ENCODE measurements at places on chromosomes 1 and 21. TPM values are rescaled to one million over a fixed set of nuclear protein-coding genes. Genes with fewer than 3 reads are reported as not detected.

Gene TRAF3IP3
- total RNA-seq, result not detected

DNA sequence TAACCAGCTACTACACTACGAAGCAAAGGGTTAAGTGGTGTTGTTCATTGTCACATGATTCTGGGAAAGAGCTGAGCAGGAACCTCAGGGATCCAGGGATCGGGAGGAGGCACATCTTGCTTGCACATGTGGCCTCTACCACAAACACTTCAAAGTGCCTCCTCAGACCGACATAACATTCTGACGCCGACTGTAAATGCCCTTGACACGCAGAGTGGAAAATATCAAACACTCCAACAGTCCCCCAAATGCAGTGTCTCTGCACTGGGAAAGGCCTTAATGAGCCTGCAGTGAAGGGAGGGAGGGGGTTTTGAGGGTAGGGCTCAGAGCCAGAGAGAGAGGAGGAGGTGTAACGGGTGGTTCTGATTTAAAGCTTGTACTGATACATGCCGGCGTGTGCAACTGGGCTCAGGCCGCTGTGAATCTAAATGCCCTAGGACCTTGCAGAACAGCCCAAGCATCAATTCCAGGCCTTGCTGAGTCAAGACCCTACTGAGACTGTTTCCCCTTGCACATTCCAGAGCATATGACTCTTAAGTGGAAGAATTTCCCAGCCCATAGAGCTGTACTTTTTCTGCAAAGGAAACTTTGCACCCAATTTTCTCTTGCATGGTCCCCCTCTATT, 163.7 kb downstream of the NTMT2 start:
- DNase-seq, result peak; percentile 45

DNA sequence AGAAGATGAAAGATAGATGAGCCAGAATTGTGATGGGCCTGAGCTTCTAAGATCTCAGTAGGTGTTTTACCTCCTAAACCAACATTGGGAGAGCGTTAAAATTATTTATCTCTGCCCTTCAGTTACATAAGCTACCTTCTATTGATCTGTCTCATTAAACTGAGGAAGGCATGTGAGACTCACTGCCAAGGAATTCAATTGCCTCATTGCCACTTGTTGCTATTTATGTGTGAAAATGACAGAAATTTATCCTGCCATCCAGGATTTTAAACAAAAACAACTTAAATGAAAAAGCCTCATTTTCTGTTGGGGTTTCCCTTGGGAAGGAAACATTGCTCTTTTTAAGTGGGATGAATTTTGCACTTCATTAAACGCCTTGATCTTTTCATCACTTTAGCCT, 78.7 kb upstream of the RUNX1 start:
- peak; percentile 31 for DNase-seq

DNA sequence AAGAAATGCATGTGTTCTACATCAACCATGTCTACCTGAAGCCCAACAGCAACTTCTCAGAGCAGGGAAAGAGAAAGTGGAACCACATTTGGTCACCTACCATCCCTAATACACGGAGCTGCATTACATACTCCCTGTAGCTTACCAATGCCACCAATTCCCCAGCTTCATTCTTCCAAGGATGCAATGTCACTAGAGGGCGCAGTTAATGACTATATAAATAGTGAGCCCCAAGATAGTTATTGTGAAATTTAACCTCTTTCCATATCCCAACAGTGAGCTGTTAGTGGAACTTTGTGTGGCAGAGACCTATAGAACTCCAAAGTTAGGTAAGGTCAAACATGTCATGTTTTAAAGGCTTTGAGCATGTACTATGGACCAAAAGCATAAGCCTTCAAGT, 618.3 kb downstream of the SMYD3 start:
- peak; percentile 77 for DNase-seq

GRCh38 chr1:214281021-214281719, at the start of gene SMYD2:
SMYD2 (plus strand) TSS chr1:214281159; CDS start chr1:214281255, 96 bp downstream.
- DNase-seq, result peak; percentile 77

DNA sequence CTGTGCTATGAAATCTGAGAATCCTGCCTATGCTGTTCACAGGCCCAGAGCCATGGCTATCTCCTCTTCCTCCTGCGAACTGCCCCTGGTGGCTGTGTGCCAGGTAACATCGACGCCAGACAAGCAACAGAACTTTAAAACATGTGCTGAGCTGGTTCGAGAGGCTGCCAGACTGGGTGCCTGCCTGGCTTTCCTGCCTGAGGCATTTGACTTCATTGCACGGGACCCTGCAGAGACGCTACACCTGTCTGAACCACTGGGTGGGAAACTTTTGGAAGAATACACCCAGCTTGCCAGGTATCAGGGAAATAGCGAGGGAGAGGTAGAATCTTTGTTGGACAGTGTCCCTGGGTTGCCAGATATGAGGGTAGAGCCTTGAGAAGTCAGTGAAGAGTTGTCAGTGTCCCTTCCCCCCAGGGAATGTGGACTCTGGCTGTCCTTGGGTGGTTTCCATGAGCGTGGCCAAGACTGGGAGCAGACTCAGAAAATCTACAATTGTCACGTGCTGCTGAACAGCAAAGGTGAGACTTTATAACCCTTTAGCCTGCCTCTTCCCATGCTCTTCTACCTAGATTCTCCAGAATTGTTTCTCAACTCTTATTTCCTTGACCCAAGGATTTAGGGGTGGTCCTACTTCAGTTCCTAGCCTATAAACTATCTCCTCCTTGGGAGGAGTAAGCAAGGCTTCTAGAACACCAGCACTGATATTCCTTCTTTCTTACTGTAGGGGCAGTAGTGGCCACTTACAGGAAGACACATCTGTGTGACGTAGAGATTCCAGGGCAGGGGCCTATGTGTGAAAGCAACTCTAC, 1.4 kb downstream of the NIT1 start:
- DNase-seq, result peak; percentile 76

Gene MATN1
- total RNA-seq, result 0.63 TPM

- no peak for DNase-seq
Observed at GRCh38 chr21:32410291-32410690, 2.2 kb upstream of the EVA1C start.

- no peak for DNase-seq
Observed at GRCh38 chr1:97123717-97124431, 402.3 kb downstream of the PTBP2 start.

DNA sequence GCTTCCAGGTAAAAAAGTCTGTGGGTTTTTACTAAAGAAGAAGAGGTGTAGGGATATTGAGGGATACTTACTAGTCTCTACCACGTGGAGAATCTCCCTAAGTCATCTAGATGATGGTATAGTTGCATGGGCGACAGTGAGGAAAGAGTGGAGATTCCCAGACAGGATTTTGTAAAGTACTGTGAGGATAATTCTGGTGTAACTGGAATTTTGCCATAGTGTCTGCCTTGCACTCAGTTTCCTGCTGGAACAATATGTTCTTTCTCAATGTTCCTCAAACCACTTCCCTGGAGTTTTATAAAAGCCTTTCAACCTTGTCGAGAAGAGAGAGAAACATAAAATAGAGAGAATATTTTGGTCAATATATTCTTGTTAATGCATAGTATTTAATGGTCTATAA, 95.1 kb upstream of the WLS start:
- DNase-seq, result no peak

DNA sequence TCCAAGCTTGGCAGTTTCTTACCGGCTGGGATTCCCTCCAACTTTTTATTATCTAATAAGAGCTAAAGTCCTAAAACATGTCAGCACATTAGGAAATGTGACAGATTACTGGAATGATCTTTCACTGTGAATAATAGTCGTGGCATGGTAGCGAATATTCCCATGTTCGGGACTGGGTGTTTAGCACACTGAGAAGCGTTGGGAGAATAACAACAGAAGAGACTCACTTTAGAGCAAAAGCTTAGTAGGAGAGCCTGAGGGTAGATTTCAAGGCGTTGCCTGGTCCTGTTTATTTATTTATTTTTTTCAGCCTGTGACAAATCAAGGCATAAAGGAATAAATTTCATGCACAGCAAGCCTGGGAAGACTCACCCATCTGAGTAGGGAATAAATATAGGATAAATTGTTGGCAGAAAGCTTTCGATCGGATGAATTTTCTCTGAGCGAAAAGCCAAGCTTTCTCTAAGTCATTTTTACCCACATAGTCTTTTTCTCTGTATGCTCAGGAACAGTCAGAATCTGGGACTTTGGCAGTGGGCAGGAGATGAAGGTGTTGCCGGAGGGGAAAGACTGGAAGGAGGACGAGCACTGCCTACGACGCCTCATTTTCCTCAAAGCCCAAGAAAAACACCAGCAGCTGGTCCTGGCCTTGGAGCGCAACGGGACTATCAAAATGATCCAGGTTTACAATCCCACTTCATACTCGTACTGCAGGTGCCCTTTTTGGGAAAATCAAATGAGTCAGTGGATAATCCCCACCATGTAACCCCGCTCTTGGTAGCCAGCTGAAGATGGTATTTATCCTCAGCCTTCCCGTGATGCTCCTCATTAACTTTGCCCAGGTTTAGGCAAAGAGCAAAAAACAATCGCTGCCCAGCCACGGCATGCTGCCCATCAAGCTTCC, 97.2 kb downstream of the WDR64 start:
- DNase-seq, result peak; percentile 70

GRCh38 chr1:239898062-239898730, 193.5 kb upstream of the FMN2 start:
- DNase-seq, result peak; percentile 94

DNA sequence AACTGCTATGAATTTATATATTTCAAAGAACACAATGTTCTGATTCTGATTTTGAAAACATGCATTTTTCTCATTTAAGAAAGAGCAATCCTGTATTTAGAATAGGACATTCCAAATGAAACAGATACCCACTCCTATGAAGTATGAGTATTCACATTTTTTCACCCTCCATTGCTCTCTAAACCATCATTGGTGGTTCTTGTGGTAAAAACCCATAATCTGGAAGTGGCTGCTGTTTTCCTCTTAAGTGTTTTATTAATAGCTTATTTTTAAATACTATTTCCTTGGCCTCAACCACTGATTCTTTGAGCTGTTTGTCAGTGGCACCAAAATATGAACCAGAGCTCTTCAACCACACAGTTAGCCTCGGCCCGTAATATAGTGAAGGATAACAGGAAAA, 60.0 kb upstream of the ADAM30 start:
- DNase-seq, result no peak

GRCh38 chr1:206472454-206472853, 2.2 kb downstream of the IKBKE start:
- DNase-seq, result no peak

- peak; percentile 8 for DNase-seq
Observed at GRCh38 chr1:38615680-38616079, 243.9 kb downstream of the RRAGC start.

Gene SLC25A34
- total RNA-seq, result 2.6 TPM

GRCh38 chr1:54245501-54245900, 45.5 kb downstream of the MRPL37 start:
- no peak for DNase-seq

- peak; percentile 54 for DNase-seq
Observed at GRCh38 chr1:236753516-236753915, 41.6 kb upstream of the MTR start.

Gene FAM110D
- not detected for total RNA-seq

Gene RGS1
- not detected for total RNA-seq
